ENCODE measurements at places on chromosomes 1 and 21.

DNA sequence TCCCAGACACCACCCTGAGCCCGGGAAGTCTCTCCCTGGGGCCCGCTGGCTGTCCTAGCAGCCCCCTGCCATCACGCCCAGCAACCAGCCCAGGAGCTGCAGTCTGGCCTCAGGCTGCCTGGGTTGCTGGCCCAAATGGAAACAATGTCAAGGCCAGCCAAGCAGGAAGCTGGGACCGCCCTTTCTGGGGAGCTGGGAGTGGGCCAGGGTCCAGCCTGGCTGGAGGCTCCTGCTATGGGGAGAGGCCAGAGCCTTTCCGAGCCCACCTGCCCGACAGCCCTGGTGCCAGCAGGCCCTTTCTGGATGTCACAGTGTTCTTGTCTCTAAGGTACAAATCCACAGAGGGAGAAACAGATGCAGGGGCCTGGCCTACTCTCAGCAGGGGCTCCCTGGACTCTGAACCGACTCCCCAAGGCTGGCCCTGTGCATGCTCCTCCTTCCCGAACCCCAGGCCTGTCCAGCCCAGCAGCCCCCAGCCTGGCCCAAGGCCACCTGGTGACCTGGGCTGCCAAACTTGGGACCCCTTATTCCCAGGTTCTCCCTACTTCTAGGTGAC is 1.2 kb upstream of the MMEL1 start:
- no peak for DNase-seq

DNA sequence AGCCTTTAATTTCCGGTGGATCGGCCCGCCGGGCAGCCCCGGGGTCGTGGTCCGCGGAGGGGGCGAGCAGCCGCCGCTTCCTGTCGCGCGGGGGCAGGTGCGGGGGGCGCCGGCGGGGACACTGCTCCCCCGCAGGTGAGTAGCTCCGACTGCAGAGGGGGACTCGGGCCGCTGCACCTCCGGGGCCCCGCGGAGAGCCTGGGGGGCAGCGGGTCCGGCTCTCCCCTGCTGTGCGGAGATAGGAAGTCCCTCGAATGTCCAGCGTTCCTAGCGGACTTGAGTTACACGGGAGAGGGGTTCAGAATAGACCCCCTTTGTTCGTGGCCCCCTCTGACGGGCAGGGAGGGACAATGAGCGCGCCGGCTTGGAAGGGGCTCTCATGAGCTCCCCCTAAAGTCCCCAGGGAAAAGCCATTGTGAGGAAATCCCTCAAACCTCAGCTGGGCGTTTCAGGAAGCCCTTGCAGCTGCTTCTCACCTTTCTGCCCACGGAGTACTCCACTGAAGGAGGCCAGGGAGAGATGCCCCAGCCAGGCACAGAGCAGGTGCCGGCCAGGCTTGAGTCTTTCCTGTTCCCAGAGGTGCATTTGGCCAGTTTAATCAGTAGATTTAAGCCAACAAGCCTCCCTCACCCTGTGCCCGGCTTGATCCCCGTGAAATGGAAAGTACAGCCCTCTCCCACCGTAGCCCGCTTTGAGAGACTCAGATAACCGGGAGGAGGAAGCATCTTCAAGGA is 925 bp downstream of the PDE9A start:
- no peak for DNase-seq

GRCh38 chr1:21232044-21232443 is 55.3 kb upstream of the EIF4G3 start:
- DNase-seq, result no peak

DNA sequence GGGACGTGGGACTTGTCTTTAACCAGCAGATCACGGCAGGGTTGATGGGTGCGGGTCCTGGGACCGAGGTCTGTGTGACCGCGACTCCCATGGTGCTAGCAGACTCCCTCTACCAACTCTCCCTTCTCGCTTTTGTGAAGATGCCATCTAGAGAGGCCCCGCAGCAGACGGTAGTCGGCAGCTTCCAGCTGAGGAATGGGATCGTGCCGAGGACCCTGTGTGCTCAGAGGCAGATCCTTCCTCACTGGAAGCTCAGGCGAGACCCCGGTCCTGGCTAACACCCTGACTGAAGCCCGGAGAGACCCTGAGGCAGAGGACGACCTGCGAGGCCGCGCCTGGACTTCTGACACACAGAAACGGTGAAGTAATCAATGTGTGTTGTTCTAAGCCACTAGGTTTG is 12.5 kb upstream of the SPATC1L start:
- no peak for DNase-seq

DNA sequence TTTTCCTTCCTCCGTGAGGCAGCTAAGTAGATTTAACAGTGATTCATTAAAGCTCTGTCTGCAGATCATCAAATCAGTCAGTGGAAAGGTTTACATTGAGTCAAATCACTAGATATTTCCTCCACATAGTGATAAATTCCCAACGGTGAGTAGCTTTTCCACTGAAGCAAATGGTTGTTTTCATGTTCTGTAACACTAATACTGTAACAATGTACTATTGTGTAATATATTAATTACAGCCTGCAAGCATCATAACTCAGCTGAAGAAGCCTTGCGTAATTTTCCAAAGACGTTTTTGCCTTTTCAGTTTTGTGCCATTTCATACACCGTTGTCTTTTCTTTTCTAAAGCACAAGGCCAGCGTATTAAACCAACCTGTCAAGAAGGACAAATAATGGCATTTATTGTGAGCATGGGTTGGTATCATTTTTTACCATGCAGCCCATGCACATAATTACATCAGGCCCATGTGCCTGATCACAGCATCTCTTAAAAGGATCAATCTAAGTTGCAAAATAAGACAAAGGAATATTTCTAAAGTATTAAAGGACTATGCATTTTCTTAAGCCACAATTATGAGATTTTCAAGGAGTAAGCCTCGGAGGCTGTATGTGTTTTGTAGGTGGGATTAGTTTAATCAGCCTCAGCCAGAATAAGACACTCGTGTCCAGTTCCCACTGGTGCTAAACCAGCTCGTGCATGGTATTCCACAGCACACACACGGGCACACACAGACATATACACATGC is 16.7 kb upstream of the PDE9A start:
- no peak for DNase-seq

DNA sequence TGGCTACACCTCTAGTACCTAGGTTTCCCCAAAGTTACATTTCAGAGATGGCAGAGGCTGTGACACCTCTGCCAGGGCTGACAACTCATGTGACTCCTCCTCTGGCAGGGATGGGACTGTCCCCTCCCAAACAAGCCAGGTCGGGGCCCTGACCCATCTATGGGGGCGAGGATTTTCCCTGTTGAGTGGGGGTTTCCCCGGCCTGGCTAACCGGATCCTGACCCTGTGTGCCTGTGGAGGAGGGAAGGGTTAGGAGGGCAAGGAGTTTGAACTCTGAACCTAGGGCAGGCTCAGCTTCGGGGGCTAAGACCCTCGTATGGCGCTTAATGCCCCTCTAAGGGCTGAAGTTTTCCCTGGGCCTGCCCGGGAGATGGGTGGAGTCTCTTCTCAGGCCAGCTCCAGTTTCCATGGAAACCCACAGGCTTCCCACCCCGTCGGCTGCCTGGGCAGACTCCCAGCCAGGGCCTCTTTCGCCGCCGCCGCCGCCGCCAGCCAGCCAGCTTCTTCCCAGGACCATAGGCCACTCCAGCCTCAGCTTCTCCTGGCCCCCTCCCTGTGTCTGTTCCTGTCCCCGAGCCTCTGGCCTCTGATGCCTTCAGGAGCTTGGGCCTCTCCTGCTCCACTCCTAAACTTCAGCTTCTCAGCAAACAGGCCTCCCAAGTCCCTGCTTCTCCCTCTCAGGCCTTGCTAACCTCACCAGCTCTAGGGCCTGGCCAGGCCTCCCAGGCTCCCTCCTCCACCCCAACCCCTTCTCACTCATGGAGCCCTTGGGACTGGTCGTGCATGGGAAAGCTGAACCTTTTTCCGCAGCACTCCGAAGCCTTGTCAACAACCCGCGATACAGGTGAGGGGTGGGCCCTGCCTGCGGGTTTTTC is at the start of gene BTBD19:
TSS of gene BTBD19 (plus strand) at position 461 of the 875 bp plus-strand sequence. CDS start at position 759, 298 bp downstream.
- DNase-seq, result no peak

DNA sequence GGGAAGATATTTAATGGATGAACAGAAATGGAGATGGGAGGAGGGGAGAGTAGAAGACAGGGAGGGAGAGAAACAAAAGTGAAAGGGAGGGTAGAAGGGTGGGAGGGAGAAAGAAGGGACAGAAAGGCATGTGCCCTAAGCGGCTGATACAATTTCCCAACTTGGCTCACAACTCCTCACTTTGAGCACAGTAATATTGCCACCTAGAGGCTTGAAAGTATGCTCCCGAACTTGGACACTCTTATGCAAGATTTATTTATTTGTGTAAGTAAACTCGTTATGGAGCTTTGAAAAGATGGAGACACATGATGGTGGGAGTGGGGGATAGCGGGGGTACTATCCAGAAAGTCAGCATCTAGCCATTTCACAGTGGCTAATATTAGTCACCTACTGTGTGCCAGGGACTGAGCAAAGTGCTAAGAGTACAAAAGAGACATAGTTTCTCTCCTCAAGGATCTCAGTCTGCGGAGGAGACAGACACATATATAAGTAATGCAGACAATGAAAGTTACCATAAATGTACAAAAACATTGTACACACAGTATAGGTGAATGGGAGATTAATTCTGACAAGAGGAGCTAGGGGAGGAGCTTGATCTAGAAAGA is 189.7 kb downstream of the SEC16B start:
- no peak for DNase-seq

- no peak for DNase-seq
Observed at GRCh38 chr1:112544011-112544688, 35.4 kb downstream of the WNT2B start.

DNA sequence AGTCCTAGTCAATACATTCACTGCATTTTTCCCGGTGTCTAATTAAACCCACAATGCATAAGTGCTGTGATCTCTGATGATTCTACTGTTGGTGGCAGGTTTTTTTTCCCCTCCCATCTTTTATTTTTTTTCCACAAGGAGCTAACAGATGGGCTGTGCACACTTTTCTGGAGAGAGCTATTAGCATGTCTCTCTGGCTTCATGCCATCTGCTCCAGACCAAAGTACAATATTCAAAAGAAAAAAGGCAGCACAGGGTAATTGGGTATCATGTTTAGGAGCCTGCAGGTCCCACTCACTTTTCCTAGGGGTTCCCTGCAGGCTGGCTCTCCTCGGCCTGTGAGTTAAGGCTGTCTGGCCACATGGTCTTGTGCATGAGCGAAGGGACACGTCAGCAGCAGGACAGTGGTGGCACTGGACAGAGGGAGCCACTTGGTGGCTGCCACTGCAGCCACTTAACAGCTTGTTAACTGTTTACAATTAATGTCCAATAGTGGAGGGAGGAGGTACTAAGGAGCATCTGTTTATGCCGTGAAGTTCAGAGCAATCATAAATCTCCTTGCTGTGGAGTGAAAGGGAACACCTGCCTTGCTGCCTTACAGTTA is 53.5 kb upstream of the C8B start:
- no peak for DNase-seq

DNA sequence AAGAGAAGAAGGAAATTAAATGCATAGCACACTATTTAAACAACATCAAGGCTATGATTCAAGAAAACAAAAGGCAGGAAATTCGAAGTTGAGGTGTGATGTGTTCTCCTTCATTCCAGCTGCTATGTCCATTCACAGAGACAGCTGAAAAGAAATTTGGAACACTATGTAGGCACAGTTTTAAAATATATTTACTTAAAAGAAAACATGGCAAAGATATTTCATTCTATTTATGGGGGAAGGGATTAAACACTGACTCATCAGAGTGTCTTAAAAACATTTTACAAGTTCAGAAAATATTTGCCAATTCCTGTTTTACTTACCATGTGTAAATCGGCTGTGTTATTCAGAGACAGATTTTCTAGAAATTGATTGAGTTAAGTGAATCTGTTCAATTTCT is 39.4 kb upstream of the NGF start:
- DNase-seq, result no peak

DNA sequence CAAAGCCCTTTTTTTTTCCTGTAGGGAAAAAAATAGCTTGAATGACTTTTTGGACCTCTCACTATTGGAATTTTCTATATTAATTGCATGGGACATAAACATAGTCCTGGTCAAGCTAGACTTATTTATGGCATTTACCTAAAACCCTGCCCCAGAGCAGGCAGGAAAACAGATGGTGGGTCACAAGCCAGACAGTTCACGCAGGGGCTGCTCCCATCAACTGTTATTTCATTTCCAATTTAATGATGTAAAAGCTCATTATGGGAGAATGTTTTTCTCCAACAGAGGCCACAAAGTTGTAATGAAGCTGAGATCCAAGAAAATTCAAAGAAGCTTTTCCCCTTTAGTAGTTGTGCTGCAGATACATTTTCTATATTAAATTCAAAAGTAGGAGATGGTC is 99.2 kb downstream of the SGIP1 start:
- DNase-seq, result no peak

DNA sequence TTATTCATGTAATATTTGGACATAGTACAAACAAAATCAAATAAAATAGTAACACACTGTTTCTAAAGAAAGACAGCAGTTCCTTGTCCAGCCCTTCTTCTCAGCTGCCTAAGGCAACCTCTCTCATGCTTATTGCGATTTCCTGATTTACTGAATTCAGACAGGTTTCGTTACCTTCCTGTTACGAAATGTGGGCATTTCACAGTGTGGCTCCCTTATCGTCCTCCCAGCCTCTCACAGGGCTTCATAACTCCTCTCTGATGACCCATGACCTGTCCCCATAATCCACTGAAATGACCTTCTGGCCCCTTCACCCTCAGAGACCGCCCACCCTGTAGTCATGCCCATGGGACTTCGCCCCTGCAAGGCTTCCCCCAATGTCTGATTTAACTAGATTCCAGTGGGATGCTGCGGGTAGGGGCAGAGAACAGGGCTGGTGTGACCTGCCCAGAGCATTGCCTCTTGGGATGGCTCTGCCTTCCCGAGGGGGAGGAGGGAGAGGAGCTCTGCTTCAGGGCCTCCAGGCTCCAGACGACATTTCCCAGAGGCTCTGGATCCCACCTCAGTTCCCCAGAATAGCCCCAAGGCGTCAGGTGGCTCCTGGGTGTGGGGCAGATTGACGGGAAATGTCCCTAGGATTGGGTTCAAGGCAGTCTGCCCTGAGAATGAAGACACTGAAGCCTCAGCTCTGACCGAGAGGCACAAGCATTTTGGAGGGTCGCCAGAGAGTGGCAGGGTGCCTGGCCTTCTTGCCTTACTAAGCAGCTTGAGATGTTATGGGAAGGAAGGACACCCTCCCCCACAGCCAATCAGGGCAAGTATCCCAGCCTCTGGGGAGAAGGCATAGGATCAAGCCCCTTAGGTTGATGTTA is 20.6 kb downstream of the PADI2 start:
- no peak for DNase-seq

DNA sequence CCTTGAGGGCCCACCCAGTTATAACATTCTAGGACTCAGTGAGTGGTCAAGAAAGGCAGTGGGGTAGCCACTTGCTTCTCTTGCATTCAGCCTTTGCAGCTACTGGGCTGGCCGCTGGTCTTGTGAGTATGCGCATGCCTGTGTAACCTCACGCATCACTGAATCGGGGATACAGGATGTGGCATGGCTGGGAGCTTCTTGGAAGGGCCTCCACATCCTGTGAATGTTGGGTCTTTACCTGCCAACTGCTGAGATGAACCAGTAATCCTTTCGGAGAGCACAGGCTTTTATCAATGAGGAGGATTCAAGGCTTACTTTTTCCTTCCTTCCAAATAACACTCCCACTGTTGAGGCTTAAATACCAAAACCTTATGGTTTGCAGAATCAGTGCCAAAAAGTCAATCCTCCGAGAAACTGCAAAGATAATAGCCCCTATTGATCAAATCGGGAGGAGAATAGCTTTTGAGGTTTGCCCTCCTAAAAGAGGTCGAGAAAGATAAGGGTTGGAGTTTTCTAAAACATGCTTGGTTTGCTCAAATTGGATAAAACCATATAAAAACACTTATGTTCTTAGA is 198.9 kb upstream of the UBE2U start:
- no peak for DNase-seq

- DNase-seq, result no peak
Observed at GRCh38 chr1:100321100-100321493, 31.2 kb upstream of the CDC14A start.

GRCh38 chr1:178492341-178492740 is 4.4 kb downstream of the CLEC20A start:
- DNase-seq, result no peak

Measured in stimulated activated CD8-positive, alpha-beta memory T cell treated with anti-CD3 and anti-CD28 coated beads, Interleukin-4, amount 100 ng/mL, for 1 hour (primary cell).